Naive B cell (primary cell): ENCODE measurements at places on chromosomes 3 and 15.

- DNase-seq: no peak
Measured at GRCh38 chr3:59510576-59510975, 460.8 kb upstream of the CFAP20DC start.

DNA sequence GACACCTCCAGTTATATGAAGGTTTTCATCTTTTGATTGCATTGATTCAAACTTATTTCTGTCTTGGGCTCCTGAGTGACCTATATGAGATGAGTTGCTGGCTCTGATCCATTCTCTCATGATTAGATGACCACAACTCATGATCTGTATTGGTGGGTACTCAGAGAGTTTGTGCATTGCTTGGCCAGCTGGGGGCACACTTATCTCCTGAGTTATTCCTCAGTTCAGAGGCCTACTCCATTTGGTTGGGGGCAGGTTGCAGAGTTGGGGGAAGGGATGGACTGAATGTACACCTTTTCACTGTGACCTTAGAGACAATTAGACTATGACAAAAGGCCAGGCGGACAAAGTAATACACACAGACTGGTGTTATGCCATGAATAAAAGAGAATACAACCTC, 166.2 kb upstream of the SEMA6D start:
- no peak for DNase-seq

GRCh38 chr3:136714020-136714419, 38.2 kb downstream of the STAG1 start:
- no peak for DNase-seq

DNA sequence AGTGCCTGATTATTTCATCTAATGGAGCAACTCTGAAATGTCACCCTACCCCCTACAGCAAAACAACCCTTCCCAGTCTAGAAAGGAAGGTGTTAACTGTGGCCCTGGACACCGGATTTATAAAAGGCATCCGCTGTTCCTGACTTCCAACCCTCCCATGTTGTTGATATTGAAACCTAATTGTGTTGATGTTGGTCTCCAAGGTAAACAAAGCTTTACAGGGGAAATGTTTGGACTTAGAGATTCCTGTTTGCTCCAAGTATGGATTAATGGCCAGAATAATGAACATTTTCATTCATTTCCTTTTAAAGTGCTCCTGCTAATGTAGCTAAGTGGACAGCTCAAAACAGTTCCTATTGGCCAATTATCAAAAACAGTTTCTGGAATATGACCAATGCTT, 19.4 kb upstream of the LMCD1 start:
- DNase-seq: no peak

DNA sequence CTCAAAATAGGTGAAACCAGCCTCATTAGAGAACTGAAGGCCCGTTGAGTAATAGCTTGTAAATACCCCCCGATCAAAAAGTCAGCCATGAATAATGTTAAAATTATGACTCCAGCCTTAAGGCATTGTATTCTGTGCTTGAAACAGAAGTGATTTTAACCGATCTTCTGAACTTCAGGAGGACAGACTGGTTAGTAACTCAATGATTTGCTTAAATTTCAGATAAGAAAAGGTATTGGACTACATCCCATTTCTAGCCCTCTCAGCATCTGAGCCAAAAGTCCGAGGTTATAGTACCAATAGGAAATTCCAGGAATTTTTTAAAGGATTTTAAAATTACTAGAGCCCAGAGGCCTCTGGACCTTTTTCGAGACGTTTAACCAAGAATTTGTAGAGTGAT, 67.7 kb upstream of the FGF12 start:
- no peak for DNase-seq

DNA sequence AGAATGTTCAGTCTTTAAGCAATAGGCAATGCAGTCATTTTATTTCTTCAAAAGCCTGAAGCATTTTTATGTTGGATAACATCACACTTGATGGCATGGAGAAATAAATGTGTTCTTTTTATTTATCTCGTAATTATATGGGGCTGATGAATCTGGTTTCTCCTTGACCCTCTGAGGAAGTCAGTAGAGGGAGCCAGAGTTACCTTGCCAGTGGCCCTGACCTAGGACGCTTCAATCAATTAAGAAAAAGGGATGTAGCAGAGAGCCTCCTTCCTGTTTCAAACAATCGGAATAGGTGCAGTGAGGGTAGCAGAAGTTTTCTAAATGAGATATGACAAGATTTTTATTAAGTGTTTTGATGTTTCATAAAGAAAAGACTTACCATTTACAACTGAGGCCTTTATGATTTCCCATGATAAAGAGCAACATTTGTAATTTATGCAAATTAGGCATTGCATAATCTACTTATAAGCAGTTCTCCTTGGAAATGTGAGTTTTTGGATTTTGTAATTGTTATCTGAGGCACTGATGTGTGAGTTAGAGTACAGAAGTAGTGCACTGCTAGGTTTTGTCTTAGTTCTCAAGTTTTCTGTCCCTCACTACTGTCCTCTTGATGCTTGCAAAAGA, 129.1 kb downstream of the RAP2B start:
- DNase-seq: no peak

GRCh38 chr3:53092216-53092615, 38.0 kb downstream of the RFT1 start:
- DNase-seq: no peak

GRCh38 chr3:57142411-57142723, 22.8 kb downstream of the IL17RD start:
- DNase-seq: no peak

DNA sequence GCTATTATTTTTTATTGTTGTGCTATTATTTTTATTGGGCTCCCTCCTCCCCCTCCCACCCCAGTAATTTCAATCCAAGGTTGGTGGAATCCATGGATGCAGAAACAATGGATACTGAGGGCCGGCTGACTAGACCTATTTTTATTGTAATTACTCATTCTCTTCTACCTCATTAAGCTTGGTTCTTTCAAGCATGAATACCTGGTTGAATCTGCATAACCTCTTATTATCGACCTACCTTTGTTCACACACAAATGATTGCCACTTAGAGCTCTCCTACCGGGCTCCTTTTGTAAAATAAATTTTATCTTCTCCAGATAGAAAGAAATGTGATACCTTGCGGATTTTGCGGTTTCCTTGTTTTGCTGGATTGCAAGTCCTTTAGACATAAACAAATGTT, 31.6 kb downstream of the BTD start:
- no peak for DNase-seq

DNA sequence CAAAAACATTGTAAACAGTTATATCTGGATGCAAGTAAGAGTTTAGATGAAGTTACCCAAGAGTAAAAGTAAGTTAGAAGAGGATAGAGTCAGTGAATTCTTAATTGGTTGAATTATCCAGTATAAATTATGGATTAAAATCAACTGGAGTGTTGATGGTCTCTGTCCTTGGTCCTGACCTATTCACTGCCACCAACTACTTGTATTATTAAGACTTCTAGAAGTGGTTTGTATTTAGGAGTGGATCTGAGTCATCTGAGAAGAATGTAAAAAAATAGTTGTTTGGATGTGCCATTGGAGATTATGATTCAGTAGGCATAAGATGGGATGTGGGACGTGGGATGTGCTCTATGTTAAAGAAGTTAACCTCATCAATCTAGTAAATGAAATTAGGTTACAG, 86.4 kb downstream of the SYNPR start:
- DNase-seq: no peak

- DNase-seq: no peak
Measured at GRCh38 chr3:114464548-114464947, 170.7 kb downstream of the TIGIT start.

GRCh38 chr3:36729204-36730056, 34.9 kb downstream of the DCLK3 start:
- DNase-seq: no peak

DNA sequence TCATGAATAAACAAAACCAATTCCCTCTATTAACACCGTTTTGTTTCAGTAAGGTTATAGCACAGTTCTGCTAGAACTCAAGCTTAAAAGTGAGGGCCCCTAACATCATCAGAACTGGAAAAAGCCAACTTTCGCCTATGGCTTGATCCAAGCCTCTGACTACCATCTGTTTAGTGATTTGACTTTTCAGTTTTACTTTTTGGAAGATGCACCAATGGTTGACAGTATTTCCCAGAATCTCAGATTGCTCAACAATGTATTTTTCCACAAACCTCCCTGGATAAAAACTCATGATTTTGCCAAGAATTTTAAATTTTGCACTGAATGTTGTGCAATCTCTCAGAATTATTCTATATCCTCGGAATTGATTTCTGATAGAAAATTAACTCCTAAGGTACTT, 190.7 kb downstream of the LSAMP start:
- DNase-seq: no peak

DNA sequence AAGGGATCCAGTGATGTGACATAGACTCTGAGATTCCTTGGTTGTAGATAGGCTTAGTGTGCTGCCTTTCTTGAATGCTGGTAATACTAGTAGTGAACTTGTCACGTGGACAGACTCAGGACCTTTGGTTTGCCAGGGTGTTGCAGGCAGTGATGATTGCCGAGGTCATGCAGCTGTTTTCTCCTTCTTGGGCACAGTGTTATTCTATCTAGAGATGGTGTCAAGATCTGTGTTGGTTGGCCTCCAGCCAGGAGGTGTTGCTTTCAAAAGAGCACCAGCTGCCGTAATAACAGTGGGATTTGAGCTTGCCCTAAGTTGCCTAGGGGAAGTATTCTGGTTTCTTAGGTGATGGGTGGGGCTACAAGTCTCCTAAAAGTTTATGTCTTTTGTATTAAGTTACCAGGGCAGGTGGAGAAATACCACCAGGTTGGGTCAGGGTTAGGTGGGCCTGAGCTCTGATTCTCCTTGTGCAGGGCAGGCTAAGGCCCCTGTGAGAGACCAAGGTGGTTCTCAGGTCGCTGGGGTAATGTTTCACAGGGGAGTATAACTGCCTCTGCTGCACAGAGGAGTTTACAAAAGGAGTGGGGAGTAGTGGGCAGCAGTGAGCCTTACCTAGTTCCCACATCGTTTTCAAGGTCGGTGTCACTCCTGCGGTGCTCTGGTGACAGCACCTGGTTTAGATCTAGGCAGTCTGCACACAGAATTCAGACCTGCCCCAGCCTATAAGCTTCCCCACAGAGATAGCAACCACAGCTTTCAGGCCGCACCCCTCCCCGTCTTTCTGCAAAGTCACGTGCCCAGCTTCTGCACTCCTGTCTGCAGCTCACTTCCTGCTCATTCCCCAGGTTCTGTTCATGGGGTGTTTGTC, 350.3 kb downstream of the DOCK3 start:
- peak; percentile 1 for DNase-seq
